ENCODE measurements at places on chromosomes 7 and 10.

- no peak for DNase-seq
These were observed 214.5 kb downstream of the SNX13 start for GRCh38 chr7:17725821-17726220.

DNA sequence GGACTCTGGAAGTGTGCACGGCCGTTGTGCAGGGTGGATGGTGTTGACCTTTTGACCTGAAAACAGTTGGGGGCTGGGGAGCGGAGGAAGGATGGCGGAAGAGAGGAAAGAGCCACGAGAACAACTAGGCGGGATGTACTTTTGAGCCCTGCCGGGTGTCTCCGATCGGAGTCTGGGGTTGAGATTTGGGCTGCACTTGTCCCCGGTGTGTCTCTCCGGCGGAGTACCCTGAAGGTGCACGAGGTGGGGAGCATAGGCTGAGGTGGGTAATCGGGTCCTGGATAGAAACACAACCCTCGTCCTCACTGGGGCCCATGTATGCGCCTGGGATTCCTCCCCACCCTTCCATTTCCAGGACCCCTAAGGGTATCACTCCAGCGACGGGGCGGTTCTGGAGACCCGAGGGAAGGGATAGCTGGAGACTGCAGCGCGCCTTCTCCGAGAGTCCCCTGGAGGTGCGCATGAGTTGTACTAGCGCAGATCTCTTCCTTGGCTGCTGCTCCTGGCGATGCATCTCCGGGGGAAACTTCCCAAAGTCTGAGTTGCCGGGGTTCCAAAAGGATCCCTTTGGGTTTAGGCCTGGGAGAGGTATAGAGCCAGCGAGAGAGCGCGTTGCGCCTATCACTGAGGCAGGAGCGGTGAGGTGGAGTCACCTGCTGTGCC is 4.6 kb upstream of the HMX2 start:
- no peak for DNase-seq

GRCh38 chr10:22795546-22795945 is 81.2 kb upstream of the PIP4K2A start:
- DNase-seq, result no peak

DNA sequence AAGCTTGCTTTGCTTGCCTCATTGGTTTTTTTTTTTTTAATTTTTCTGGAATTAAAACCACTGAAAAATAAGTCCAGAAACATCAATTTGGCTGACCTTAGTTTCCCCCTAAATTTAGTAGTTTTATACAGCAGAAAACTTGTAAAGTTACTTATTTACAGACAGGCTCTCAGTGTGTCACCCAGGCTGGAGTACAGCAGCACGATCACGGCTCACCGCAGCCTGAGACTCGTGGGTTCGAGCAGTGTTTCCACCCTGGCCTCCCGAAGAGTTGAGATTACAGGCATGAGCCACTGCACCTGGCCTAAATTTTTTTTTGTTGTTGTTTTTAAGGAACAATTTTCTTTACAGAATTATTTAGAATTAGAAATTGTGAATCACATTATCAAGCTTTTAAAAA is 250.5 kb downstream of the SDK1 start:
- no peak for DNase-seq

DNA sequence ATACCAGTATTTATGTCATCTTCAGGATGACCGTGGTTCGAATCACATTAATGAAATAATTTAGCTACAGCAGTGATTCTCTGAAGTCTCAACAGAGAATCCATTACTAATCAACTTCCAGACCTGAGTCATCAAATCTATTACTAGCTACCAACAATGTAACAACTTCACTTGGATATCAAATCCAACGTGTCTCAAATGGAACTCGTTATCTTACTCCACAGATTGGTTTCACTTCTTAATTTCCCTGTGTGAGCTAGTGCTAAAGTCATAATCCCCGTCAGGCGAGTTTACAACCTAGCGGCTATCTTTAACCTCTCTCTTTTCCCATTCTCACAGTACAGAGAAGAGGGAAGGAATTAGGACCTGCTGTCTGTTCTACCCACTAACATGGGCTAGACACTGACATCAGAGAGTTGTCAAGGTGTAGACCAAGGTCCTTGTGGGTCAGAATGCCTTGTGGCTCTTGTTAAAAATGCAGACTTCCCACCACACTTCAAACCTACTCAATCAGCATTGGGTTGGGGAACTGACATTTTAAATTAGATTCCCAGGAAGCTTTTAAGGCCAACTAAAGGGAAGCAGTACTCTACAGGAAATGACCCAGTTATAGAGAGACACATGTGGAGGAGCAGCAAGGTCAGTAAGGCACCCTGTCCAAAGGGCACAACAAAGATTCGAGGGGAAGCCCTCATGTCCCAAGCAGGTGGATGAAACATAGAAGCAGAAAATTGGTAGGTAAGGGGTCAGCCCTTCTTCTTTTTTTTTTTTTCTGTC is 57.3 kb upstream of the GSAP start:
- no peak for DNase-seq

DNA sequence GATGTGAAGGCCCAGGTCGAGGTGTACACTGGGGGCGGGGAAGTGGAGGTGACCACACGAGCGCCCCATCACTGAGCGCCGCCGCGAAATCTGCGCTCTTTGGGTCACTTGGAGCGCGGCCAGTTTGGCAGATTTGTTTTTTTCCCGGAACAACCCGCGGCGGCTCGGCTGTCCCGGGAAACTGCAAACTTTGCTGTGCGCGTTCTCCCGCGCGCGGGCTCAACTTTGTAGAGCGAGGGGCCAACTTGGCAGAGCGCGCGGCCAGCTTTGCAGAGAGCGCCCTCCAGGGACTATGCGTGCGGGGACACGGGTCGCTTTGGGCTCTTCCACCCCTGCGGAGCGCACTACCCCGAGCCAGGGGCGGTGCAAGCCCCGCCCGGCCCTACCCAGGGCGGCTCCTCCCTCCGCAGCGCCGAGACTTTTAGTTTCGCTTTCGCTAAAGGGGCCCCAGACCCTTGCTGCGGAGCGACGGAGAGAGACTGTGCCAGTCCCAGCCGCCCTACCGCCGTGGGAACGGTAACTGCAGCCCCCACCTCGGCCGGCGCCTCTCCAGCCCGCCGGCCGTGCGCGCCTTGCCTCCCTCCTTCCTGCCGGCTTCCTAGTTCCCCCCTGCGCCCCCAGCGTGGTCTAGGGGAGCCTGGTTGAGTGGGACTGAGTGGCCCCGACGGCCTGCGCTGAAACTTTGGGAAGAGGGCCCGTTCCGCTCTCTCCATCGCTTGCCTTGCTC is at the start of gene CASP7:
Gene CASP7, plus strand, starts transcription at position 450 of the 727 bp plus-strand sequence. CDS start 17,582 bp downstream, outside the sequence.
- peak; percentile 82 for DNase-seq

DNA sequence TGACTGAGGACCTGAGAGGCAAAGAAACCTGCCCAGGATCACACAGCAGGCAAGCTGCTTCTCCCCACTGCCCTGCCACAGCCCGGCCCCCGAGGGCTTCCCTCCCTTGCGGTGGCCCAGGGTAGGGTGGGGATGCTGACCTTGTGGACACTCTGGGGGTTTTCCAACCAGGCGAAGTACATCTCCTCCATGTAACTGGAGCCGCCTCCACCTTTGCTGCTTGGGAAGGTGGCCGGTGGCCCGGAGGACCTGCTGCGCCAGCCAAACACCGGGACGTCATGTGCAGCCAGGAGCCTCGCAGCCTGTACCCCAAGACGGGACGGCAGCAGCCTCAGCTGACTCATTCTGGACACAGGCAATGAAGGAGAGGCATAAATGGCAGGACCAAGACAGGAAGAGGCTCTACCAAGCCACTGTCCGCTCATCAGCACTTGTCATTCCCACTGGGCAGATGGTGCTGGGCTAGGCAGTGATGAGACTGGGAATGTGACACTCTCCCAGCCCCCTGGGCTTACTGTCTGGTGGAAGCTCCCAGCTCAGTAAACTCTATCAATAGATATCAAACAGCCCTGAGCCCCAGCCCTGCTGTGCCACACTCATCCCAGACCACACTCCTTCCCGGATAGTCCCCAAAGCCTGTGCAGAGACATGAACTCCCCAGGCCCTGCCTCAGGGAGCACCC is 3.7 kb downstream of the OGDHL start:
- no peak for DNase-seq

GRCh38 chr10:48894911-48895802 is 44.5 kb downstream of the LRRC18 start:
- peak; percentile 44 for DNase-seq

DNA sequence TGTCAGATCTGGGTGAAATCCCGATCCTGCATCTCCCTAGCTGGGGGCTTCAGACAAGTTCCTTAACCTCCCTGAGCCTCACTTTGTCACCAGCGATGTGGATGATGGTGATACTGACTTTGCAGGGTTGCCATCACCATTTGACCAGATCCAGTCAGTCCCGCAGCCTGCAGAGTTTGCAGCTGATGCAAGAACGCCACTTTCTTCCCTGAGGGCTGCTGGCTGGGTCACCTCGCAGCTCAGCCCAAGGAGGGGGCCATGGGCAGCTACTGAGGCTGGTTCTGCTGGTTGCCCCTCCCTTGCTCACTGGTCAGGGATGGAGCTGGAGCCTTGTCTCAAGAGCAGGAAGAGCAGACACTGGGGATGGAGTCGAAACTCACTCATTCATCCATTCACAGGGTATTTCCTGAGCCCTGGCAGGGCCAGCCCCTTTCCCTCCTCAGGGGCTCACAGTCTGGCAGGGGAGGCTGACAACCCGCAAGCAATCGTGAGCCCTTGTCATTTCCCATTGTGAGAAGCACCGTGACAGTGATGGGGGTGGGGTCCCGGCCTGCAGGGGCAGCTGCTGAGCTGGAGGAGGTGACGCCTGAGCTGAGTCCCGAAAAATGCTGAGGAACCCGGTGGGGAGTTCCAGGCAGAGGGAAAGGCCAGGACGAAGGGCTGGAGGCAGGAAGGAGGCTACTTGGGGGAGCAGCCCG is 111.1 kb upstream of the TCF7L2 start:
- DNase-seq, result no peak

Measured in femur (tissue), 1 donor.